Nephron progenitor cell (in vitro differentiated cells): ENCODE measurements at places on chromosomes 5 and 9.

GRCh38 chr5:134545070-134545868 lies 19.8 kb downstream of the JADE2 start:
- no peaks in the 10 kb centered on the region for H3K36me3 ChIP-seq
- H3K4me3 ChIP-seq, result no peak overlapping the region
- H3K27ac ChIP-seq, result peak overlapping the region; percentile 56
- DNase-seq, result no peak
- H3K27me3 ChIP-seq, result peaks cover 4% of the 10 kb centered on the region

- H3K27ac ChIP-seq, result no peak overlapping the region
- H3K27me3 ChIP-seq, result peaks cover 6% of the 10 kb centered on the region
- H3K4me3 ChIP-seq, result no peak overlapping the region
- no peaks in the 10 kb centered on the region for H3K36me3 ChIP-seq
- peaks cover 13% of the 10 kb centered on the region for H3K4me1 ChIP-seq
Observed at GRCh38 chr5:72480841-72481240, 26.4 kb downstream of the ZNF366 start.

DNA sequence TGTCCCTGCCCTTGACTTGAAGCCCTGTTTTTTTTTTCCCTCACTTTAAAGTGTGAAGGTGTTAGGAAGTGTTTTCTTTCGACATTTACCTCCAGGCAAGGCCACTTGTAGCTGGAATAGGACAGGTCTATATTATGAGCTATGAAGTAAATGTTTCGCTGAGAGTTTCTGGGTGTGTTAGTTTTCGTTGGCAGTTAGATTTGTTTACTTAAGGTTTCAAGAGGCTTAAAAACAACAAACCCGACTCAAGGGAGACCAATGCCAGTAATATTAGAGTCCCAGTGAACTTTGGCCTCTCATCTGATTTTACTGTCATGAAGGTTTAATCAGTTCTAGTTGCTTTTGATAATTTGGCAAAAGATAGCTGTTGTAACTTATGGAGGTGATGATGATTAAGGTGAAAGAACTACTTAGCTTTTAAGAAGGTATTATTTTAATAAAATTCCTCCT lies 25.2 kb downstream of the OCLN start:
- peaks cover 3% of the 10 kb centered on the region for H3K27me3 ChIP-seq
- DNase-seq, result no peak
- H3K4me1 ChIP-seq, result peaks cover 30% of the 10 kb centered on the region
- H3K36me3 ChIP-seq, result peaks cover 6% of the 10 kb centered on the region

DNA sequence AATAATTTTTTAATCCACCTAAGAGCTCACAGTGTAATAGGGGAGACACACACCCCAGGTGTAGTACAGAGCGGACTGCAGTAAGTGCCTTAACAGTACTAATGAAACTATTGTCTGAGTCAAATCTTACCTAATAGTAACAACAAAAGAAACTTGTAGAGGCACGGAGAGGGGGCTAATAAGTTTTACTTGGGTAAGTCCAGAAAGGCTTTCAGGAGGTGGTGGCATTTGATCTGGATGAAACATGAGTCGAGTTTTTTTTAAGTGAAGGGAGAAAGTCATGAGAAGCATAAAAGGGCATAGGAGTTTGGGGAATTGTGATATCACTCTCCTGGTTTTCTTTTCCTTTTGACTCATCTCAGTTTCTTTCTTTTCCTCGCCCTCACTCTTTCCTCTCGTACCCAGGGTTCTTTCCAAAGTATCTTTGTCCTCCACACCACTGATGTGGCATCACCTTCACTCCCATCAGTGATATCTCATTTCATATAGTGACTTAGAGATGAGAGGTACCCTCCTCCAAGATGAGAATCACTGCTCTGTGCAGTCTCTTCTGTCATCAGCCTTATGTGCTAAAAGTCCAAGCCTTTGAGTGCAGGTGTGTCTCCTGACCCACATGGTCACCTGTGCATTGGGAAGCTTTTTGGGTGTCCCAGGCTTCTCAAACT lies 2.0 kb downstream of the CTNNA1 start:
- no peak for DNase-seq
- H3K36me3 ChIP-seq, result peaks cover 61% of the 10 kb centered on the region
- H3K27ac ChIP-seq, result peak overlapping the region; percentile 39
- H3K4me1 ChIP-seq, result peaks cover 27% of the 10 kb centered on the region
- peak overlapping the region; percentile 93 for H3K4me3 ChIP-seq
